Renal pelvis (tissue), 12 donors: ENCODE measurements at places on chromosomes 5 and 9. TPM values are rescaled to one million over a fixed set of nuclear protein-coding genes. Genes with fewer than 3 reads are reported as not detected.
A peak's percentile ranks its signal among the peaks of the same experiment; 100 is the strongest.

DNA sequence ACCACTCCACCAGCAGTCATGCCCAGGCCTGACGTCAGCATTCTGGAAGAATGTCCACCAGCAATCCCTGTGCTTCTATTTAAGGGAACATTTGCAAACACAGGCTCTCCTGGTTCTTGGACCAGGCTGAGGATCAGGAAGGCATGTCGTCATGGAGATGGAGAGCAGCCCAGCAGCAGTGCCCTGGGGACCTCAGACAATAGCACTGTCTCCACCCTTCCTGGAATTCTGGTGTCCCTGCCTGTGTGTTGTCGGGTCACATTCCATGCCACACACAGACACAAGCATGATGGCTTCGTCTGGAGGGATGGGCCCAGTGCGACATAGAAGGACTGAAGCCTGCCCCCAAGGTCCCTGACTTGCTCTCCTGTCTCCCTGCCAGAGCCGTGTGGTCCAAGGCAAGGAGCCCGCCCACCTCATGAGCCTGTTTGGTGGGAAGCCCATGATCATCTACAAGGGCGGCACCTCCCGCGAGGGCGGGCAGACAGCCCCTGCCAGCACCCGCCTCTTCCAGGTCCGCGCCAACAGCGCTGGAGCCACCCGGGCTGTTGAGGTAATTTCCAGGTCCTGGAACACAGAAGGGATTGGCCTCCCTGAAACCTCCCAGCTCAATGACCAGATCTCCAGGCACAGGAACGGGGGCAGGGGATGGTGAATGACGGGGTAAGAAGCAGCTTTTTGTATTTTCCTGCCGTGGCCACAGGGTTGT is 43.8 kb downstream of the STOM start:
- DNase-seq, result peak; percentile 16

DNA sequence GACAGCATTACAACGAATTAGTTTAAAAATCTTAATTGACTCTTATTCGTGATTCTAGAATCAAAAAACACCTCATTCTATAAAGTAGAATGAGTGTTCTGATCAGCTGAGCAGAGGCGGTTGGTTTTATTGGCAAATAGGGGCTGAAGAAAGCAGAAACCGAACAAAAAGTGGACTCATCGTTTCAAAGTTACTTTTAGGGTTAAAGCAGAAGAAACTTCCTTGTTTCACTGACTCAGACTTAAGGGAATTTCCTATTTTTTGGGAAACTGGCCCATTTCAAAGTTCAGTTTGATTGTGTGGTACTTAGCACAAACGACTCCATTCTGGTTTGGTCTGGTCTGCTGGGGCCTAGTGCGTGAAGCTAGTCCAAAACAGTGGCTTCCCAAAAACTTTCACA is 862 bp upstream of the NDUFB6 start:
- no peak for DNase-seq

DNA sequence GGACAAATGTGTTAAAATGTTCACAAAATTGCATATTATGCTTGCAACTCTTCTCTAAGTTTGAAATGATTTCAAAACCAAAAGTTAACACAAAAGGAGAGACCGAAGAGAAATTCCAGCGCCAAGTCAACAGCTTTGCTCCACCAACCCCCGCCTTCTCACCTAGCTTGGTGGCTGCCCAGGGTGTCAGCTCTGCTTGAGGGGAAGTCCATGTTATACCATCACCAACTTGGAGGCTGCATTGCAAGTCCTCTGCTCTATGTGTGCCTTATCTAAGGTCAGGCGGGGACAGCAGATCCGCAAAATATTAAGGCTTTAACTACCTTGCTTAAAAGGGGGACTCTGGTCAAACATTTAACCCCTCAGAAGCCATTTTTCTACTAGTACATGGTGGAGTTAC is 14.6 kb downstream of the CCNJL start:
- no peak for DNase-seq

DNA sequence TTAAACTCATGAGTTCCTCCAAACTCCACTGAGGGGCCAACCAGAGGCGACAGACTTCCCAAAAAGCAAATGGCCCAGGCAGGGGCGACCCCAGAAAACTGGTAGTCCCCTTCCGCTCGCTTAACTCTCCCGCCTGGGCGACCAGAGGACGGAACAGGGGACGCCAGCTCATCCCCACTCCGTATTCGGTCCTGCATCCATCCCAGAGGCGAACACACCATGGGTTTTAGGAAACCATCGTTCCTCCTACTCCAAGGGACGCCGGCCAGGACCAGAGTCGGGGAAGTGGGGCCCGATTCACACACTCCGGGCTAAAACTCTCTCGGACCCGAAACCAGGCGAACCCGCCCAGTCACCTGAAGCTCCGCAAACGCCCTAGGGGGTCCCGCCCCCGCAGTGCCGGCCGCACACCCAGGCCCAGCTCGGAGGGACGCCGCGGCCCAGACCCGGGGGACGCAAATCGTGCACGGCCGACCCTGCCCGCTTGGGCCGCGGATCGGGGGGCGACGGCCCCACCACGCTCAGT is 478 bp downstream of the TEX10 start:
- DNase-seq, result peak; percentile 26

GRCh38 chr5:107155707-107156106 is 515.0 kb downstream of the EFNA5 start:
- DNase-seq, result no peak

GRCh38 chr9:30575218-30575617 is 1809.2 kb upstream of the ACO1 start:
- DNase-seq, result no peak

GRCh38 chr9:130977811-130978221 is 31.2 kb upstream of the LAMC3 start:
- DNase-seq, result no peak

DNA sequence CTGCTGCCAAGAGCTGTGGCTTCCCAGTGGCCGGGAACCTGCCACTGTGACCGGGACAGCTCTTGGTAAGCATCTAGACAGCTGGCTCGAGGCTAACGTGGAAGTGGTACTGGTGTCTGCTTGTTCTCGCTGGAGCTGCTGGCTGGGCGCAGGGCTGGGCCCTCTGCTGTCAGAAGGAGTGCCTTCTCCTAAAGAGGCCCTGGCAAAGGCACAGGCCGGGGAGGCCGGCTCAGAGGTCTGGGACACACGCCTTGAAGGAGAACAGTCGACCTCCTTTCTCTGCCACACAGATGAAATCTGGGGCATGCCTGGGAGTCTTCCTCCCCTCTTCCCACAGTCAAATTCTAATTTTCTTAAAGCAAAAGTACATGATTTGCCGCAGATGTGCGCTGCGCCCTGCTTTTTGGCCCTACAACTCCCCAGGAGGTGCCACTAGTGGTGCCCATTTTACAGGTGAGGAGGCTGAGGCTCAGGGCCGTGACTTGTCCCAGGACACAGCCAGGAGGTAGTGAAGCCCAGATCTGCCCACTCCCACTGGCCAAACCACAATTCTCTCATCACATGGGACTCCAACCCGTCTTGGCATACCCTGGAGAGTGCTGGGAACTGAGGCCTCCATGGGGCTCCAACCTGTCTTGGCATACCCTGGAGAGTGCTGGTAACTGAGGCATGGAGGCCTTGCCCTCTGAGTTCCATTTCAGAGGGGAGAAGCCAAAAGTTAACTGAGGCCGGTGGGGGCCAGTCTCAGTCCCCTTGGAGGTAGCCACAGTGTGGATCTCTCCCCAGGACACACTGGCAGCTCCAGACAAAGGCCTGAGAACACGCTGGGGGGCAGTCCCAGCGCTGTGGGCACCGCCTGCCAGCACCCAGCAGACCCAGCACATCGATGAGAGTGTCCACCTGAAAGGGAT is 12.0 kb upstream of the RXRA start:
- DNase-seq, result no peak

GRCh38 chr9:125626187-125626586 is 80.8 kb downstream of the MAPKAP1 start:
- DNase-seq, result no peak

Gene GAPVD1
- polyA plus RNA-seq, result 26.0 TPM

Gene TTC23L
- 4.8 TPM for polyA plus RNA-seq

Gene LHX2
- polyA plus RNA-seq, result 0.22 TPM
